ENCODE measurements at places on chromosomes 3 and 15. TPM values are rescaled to one million over a fixed set of nuclear protein-coding genes. Genes with fewer than 3 reads are reported as not detected.

Gene RAB11A
- 393 TPM for total RNA-seq

Gene CAMK2N2
- total RNA-seq: not detected

Gene CDHR4
- not detected for total RNA-seq

Gene RTP1
- total RNA-seq: not detected

Gene ROBO1
- 35.2 TPM for total RNA-seq

Gene STAC
- total RNA-seq: 7.4 TPM

Gene TGM4
- total RNA-seq: not detected

Gene FRMD4B
- 87.6 TPM for total RNA-seq

Gene CACNA1D
- total RNA-seq: not detected

Gene RASGRP1
- total RNA-seq: 0.10 TPM

Gene GOLGA8G
- not detected for total RNA-seq

Gene GAP43
- total RNA-seq: 0.18 TPM

Gene TBC1D23
- 24.4 TPM for total RNA-seq

Gene KNG1
- total RNA-seq: not detected

Gene ECE2
- not detected for total RNA-seq

Gene BCHE
- total RNA-seq: 29.1 TPM

Gene MUC4
- 0.12 TPM for total RNA-seq

GRCh38 chr3:25944329-25944728, 154.4 kb downstream of the OXSM start:
- DNase-seq: no peak

- DNase-seq: no peak
Observed at GRCh38 chr3:162610261-162610660, 1113.7 kb downstream of the OTOL1 start.

DNA sequence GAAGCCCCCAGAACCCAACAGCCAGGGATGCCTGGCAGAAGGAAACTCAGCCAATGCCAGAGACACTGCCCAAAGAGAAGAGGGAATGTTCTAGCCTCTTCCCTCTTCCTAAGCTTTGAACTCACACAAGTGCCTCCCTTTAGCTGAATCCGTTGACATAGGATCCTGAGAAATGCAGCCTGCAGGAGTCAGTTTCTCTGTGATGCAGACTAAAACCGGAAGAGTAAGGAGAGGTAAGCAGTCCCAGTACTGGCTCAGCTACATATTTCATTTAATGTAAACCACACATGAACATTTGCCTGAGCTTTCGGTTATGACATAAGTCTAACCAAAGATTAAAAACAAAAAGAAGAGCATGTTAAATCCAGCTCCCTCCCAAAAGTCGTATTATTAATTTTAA, 768.7 kb downstream of the TBL1XR1 start:
- DNase-seq: no peak

- DNase-seq: no peak
Observed at GRCh38 chr3:78900880-78901279, 866.9 kb downstream of the ROBO1 start.

- no peak for DNase-seq
Observed at GRCh38 chr3:42012383-42012934, 50.6 kb upstream of the ULK4 start.

DNA sequence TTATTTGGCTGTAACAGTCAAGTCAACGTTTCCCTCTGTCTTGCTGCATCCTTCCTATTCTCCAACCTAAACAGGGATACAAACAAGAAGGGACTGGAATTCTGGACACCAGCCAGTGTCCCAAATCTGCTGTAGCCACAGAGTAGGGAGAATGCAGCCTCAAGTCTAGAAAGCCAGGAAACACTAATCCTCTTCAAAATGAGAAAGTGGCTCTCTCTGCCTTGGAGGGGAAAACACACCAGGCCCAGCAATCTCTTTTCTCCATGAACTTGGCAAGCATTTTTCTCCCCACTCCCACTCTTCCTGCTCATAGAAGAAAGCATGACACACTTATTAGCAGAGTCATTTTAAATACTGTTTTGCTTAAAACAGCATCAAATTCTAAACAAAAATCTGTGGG, 781.7 kb downstream of the SQOR start:
- DNase-seq: no peak

GRCh38 chr3:21377071-21377769, 373.8 kb downstream of the ZNF385D start:
- no peak for DNase-seq

GRCh38 chr3:191528589-191528988, 67.6 kb downstream of the PYDC2 start:
- DNase-seq: no peak

- no peak for DNase-seq
Observed at GRCh38 chr3:14425581-14426304, 23.3 kb downstream of the SLC6A6 start.

DNA sequence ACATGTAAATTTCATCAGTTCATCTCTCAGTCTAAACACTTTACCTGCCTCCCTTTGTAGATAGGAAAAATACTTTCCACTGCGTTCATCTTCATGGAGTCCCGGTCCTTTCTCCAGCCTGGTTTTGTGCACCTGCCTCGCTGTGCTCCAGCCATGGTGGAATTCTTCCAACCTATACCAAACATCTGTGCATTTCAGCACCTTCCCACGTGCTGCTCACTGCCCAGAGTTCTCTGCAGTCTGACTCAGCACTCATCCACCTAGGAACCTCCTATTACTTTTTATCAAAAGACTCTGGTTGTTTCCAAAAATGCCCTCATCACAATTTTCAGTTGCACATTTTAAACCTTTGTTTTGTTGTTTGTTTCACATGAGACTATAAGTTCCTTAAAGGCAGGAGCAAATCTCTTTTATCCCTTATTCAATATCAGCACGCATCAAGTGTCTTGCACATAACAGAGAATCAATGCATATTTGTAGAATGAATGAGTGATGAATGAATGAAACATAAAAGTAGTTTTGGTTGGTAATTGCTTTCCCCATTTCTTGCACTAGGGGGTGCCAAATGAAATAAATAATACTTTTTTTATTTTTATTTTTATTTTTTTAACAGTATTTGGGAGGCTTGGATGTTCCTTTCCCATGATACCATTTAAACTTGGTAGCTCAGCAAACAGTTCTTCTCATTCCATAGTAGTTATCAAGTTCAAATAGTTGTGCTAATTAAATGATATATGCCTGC, 30.2 kb upstream of the ADAMTS9 start:
- no peak for DNase-seq

- no peak for DNase-seq
Observed at GRCh38 chr15:38260077-38260476, 7.4 kb downstream of the SPRED1 start.

- no peak for DNase-seq
Observed at GRCh38 chr3:57110798-57111197, 50.3 kb downstream of the SPATA12 start.

GRCh38 chr3:182241766-182242488, 530.2 kb downstream of the SOX2 start:
- no peak for DNase-seq

DNA sequence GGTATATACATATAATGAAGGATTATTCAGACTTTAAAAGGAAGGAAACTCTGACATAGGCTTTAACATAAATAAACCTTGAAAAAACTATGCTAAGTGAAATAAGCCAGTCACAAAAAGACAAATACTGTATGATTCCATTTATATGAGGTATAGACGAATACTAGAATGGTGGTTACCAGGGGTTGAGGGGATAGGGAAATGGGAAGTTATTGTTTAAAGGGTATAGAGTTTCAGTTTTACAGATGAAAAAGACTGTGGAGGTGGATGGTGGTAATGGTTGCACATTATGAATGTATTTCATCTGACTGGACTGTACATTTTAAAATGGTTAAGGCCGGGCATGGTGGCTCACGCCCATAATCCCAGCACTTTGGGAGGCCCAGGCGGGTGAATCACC, 41.7 kb downstream of the FRMD5 start:
- DNase-seq: no peak

GRCh38 chr3:71026634-71027578, 556.6 kb downstream of the FOXP1 start:
- DNase-seq: no peak

- no peak for DNase-seq
Observed at GRCh38 chr15:64137226-64137833, 14.2 kb upstream of the SNX22 start.

DNA sequence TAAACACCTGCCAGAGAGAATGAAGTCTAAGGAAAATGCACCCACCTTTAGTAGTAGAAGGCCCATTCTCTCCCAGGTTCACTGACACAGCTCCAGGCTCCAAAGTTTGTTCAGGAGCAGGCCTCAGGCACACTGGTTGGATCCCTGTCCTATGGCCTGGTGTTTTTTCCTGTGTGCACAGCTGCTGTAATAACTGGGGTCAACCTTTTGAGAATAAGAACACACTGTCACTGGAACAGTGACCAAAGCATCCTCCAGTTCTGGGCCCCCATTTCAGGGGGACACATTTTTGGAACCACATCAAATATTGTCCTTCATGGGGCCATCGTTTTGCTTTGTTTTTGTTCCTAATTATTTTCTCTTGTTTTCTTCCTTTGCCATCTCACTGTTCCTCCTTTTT, 95.8 kb downstream of the ARNT2 start:
- DNase-seq: no peak

DNA sequence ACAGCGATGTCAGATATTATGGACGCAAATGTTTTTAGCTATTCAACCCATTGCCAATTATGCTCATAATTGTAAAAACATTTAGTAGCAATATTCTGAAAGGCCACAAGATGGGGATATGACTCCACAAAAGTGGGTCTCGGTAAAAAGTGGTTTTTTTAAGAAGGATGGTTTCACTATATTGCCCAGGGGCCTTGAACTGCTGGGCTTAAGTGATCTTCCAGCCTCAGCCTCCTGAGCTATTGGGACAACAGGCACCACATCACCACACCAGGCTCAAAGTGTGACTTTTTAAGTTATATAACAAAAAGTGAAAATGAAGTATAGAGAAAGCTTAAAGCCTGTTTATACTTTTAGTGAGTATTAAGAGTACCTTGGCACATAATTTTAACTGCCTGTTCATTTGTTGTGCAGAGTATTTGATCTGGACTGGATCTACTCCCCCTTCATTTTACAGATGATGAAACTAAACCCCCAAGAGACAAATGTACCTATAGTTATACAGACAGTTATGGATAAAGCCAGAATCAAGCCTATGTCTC, 9.4 kb downstream of the NAA50 start:
- DNase-seq: no peak

- DNase-seq: no peak
Observed at GRCh38 chr3:112615989-112616731, 24.8 kb downstream of the CCDC80 start.

DNA sequence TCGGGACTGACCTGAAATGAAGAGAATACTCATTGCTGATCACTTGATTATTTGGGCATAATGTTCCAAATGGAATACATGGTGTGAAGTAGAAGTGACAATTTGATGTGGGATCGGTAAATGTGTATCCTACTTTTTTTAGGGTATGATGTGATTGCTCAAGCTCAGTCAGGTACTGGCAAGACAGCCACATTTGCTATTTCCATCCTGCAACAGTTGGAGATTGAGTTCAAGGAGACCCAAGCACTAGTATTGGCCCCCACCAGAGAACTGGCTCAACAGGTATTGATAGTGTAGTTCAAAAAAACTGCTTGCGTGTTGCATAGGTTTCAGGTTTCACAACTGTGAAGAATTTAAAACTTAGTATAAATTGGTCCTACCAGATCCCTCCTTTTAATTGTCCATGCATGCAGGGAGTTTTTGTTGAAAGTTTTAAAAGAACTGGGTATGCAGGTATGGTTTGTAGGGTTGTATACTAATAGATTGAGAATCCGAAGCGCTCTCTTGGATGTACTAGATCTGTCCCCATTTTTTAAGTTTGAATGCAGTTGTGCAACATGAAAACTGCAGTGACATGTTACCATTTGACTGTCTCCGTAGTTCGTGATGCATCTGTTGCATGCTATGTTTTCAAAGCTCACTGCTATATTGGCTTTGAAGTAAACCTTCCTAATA, 1.6 kb downstream of the EIF4A2 start:
- DNase-seq: no peak

DNA sequence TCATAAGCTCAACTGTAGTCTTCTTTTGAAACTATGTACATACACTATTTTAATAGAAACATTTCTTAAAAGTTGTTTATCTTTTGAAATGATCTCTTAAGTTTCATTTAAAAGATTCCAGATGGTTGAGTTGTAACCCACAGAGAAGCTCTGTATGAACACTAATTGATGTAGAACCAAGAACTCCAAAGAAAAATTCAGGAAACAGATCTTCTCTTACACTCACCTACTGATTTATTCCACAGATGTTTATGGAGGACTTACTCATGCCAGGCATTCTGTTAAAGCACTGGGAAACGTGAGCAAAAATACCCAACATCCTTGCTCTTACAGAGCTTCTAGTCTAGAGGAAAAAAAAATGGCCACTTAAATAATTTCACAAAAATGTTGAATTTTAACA, 551.1 kb downstream of the NAALADL2 start:
- no peak for DNase-seq

DNA sequence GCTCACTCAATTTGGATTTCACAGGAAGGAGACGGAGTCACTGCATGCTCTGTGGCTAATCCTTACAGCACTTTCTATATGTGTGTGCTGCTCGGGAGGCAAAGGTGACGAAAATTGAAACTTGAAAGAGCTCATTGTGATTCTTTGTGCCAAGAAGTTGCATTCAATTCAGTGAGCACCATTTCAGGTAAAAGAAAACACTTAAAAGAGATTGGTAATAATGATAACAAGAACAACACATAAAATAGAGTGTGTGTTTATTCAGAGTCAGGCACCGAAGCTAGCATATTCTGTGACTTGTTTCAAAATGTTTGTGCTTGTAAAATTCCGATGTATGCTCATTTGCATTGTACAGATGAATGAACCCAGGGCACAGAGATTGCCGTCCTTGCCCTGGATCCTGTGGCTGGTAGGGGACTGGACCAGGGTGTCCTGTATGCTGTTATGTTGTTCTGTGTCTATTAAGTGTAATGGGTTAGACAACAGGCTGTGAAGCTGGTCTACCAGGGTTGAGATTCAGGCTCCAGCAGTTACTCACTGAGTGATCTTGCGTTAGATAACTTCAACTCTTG, 193.3 kb upstream of the PROK2 start:
- no peak for DNase-seq

Measured in glomerular endothelial cell (primary cell).